Hypothalamus (tissue), 51 donors: ENCODE measurements at places on chromosomes 2 and 18.

- no peak for DNase-seq
These were observed 42.4 kb downstream of the THADA start for GRCh38 chr2:43553341-43553855.

GRCh38 chr2:100077456-100077855 is 64.9 kb downstream of the AFF3 start:
- no peak for DNase-seq

GRCh38 chr2:216478151-216478550 is 20.5 kb upstream of the RPL37A start:
- DNase-seq = no peak

GRCh38 chr2:221268631-221269030 is 303.5 kb downstream of the EPHA4 start:
- no peak for DNase-seq

- DNase-seq = no peak
These were observed 82.3 kb downstream of the NRXN1 start for GRCh38 chr2:50949450-50950193.
